ENCODE measurements at places on chromosomes 1 and 21.

- DNase-seq = no peak
These were observed 171.8 kb downstream of the ACTL8 start for GRCh38 chr1:17926906-17927305.

DNA sequence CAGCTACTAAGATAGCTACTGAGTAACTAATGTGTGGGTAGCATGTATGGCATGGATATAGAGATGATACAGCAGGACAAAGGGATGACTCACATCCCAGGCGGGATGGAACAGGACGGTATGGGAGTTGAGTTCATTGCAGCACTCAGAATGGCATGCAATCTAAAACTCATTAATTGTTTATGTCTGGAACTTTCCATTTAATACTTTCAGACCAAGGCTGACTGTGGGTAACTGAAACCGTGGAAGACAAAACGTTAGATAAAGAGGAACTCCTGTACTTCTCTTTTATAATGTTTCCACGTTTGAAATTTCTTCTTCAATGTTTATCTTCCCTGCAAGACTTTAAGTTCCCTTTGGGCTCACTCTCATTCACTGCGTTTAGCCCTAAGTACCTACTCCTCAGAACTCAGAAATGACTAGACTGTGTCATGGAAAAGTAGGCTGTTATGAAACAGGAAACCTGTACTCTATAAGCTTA is 151.9 kb downstream of the MAGI3 start:
- no peak for DNase-seq

GRCh38 chr1:6299557-6300165 is 38.8 kb upstream of the GPR153 start:
- DNase-seq = no peak

DNA sequence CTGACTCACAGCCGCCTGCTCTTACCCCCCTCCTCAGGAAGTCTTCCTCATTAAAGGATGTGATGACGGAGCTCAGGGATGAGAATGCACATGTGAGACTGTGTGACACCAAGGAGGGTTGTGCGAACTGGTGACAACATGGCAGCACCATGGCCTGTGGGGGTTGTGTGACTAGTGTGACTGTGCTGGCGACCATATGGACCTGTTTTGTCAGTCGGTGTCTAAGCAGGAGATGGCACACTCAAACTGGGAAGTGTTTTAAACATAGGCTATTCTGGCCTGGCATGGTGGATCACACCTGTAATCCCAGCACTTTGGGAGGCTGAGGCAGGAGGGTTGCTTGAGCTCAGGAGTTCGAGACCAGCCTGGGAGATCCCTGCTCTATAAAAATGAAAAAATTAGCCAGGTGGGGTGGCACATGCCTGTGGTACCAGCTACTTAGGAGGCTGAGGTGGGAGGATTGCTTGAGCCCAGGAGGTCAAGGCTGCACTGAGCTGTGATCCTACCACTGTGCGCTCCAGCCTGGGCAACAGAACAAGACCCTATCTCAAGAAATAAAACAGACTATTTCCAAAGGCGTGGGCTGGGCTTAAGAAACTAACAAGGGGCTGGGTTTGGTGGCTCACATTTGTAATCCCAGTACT is 7.4 kb downstream of the TRNP1 start:
- no peak for DNase-seq

GRCh38 chr1:187689129-187689528 is 860.4 kb downstream of the PLA2G4A start:
- no peak for DNase-seq

DNA sequence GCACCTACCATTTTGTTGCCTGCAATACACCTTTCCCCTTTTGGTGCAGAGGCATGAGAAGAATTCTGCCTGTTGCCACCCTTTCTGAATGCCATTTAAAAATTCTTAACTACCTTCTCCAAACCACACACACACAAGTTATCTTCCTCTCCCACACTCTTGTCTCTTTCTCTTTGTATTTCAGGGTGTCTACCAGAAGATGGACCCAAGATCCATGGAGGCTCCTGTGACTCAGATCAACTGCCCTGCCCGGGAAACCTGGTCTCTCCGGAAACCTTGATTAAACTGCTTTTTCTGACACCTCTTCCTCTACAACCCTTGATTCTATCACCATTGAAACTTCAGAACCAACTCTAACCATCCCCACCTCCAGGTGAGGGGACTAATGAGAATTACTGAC is 2.4 kb upstream of the TARS2 start:
- no peak for DNase-seq

DNA sequence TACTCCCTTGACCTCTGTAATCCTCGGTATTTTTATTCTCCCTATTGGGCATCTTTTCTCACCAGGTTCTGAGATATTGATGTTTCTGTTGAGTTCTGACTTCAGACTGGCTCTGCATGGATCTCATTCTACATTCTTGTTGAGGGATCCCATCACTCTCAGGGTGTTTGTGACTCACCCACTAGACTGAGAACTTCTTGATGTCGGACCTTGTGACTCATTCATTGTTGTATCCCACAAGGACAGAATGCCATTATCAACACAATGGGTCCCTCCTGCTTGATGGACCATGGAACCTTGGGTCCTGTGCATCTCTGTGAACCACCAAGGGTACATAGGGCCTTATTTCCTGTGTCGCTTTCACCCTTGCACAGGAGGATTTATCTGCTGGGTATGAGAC is 174.1 kb downstream of the PBX1 start:
- no peak for DNase-seq

GRCh38 chr1:192477630-192478029 is 97.9 kb upstream of the RGS1 start:
- no peak for DNase-seq

DNA sequence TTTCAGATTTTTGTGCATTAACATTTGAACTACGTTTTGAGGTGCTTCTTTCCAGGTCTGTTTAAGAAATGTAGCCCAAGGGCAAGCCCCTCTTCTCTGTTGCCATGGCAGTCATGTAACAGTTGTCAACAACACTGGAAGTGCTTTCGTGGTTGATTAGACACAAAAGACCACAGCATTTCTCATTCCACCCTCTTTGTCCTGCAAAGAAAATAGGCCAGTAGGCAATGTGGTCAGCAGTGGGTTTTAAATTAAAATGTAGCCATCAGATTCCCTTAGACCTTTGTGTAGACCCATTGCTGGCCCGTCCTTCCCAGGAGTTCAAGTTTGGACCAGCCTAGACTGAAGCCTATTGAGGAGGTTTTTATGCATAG is 35.4 kb downstream of the VANGL1 start:
- no peak for DNase-seq

- peak; percentile 58 for DNase-seq
These were observed 72.1 kb downstream of the GREM2 start for GRCh38 chr1:240539769-240540414.

DNA sequence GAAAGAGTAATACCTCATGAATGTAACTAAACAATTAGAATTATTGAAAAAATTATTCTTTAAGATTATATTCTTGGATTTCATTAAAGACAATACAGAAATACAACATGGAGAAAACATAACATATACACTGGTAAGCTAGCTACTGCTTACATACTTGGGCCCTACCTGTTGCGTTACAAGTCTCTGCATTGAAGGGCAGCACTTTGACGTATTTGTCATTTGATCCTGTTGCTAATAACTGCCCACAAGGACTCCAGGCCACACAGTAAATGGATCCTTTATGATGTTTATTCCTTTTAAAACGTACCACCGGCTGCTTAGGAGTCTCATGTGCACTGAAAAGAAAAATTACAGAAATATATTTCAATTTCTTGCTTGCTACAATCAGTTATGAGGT is 19.8 kb upstream of the CLCC1 start:
- DNase-seq = no peak

- DNase-seq = no peak
These were observed 338.6 kb downstream of the TBX15 start for GRCh38 chr1:118649369-118650106.

DNA sequence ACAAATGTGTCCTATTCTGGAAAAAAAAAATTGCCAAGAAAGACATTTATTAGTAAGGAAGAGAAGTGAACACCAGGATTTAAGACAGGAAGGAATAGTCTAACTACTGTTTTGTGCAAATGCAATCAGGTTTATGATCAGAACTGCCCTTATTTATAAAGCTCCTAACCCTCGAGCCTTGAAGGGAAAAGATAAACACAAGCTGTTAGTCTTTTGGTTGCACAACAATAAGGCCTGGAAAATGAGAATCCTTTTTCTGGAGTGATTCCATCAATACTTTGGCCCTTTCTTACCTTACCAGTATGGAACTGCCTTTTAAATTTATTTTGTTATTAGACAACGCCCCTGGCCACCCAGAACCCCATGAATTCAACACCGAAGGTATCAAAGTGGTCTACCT is 52.9 kb downstream of the SNRPE start:
- no peak for DNase-seq

DNA sequence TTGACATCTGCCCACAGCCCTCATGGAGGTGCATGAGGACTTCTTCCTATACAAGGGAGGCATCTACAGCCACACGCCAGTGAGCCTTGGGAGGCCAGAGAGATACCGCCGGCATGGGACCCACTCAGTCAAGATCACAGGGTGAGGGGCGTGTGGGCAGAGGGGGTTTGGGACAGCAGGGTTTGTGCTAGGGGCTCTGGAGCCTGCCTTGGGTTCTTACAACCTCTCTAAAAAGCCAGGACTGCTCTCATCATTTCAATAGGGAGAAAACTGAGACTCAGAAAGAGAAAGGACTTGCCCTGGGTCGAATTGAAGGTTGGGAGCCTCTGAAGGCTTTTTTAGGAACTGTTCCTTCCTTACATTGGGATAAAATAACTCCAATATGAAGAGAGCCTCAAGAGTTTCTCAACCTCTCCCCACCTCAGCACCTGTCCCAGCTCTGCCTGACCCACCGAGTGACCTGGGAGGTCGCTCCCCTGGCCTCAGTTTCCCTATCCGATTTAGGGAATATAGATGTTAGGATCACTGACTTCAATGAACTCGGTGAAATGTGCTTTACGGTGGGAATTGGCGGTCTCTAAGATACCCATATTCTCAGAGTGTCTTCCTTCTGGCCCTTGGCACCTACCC is 9.5 kb downstream of the TINAGL1 start:
- DNase-seq = no peak
